ENCODE measurements at places on chromosomes 3 and 15. TPM values are rescaled to one million over a fixed set of nuclear protein-coding genes. Genes with fewer than 3 reads are reported as not detected.

KLHL40 gene
- not detected for total RNA-seq

- no peaks in the 10 kb centered on the region for H3K4me1 ChIP-seq
- no peak overlapping the region for H3K27ac ChIP-seq
- H3K4me3 ChIP-seq, result no peak overlapping the region
- DNase-seq, result no peak
- no peaks in the 10 kb centered on the region for H3K36me3 ChIP-seq
Measured at GRCh38 chr3:95899911-95900310, 914.5 kb upstream of the EPHA6 start.

DNA sequence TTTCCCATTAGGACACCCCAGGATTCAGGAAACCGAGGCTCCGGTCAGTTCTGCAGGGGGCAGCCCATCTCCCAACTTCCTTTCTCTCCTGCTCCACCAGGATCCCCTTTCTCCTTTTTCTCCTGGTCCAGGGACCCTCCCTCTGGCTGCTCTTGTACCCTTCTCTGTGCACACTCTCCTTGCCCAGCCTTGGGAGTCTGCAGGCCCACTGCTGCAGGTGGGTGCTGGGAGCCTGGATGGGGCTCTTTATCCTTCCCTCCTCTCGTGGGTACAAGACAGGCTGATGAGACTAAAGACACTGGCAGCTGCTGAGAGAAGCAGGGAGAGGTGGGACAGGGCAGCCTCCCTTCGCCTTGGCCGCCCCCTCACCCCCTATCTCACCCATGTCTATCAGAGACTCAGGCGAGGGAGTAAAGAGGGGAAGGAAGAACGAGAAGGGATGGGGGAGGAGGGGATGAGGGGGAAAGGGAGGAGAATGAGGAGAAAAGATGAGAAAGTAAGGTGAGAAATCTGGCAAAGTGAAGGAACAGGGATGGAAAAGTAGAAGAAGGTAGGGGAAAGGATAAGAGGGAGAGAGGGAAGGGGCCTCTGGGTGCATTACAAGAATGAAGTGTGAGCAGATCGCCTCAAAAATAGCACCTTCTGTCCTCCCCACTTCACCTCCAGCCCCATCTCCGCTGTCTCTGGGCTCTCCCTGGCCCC is 45.2 kb downstream of the ITGA11 start:
- H3K27ac ChIP-seq, result no peak overlapping the region
- DNase-seq, result no peak
- peaks cover 11% of the 10 kb centered on the region for H3K27me3 ChIP-seq
- no peak overlapping the region for H3K4me3 ChIP-seq

RTP3 gene
- total RNA-seq, result not detected

DNA sequence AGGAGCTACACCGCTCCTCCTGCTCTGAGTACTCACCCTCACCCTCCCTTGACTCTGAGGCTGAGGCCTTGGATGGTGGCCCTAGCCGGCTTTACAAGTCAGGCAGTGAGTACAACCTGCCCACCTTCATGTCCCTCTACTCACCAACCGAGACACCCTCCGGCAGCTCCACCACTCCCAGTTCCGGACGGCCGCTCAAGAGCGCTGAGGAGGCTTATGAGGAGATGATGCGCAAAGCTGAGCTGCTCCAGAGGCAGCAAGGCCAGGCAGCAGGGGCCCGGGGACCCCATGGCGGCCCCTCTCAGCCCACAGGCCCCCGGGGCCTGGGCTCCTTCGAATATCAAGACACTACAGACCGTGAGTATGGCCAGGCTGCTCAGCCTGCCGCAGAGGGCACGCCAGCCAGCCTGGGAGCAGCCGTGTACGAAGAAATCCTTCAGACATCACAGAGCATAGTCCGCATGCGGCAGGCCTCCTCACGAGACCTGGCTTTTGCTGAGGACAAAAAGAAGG is 21.2 kb upstream of the APEH start:
- H3K27ac ChIP-seq, result no peak overlapping the region
- no peaks in the 10 kb centered on the region for H3K27me3 ChIP-seq
- H3K4me1 ChIP-seq, result peaks cover 8% of the 10 kb centered on the region
- H3K36me3 ChIP-seq, result no peaks in the 10 kb centered on the region

DNA sequence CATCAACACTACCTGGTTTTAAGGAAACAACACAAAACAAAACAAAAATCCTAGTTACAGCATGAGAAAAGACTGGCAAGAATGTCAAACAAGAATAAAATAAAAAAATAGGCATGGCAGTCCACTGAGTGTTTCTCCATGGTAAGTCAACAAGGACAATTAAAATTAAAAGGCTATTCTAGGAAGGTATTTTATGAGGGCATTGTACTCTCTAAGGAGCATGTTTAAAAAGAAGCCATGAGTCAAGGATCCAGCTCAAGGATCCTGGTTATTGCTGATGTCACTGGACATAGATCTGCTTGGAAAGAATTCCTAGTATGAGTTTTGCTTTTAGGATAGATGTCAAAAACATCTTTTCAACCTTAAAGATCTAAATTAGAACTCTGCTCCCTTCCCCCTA is 106.7 kb downstream of the MYO5A start:
- H3K4me1 ChIP-seq, result peaks cover 19% of the 10 kb centered on the region
- H3K27ac ChIP-seq, result no peak overlapping the region
- no peak for DNase-seq
- no peaks in the 10 kb centered on the region for H3K27me3 ChIP-seq

DNA sequence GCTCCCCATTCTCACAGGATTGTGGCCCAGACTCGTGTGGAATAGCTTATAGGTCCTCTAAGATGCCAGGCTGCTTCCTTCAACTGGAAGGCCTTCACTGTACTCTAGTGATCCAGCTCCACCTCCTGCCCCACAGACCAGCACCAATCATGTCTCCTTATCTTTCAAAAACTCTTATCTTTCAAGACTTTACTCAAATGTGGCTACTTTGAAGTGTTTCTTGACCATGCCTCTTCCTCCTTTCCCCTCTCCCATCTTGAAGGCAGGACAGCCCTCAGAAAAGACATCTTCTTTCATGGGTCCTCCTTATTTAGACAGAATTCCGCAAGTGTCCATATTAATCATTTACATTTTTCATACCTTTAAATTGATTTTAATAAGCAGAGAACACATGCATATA is 142.3 kb downstream of the CHST2 start:
- peaks cover 2% of the 10 kb centered on the region for H3K4me1 ChIP-seq
- no peak overlapping the region for H3K27ac ChIP-seq
- H3K27me3 ChIP-seq, result no peaks in the 10 kb centered on the region
- no peaks in the 10 kb centered on the region for H3K36me3 ChIP-seq

- no peak for DNase-seq
- no peak overlapping the region for H3K27ac ChIP-seq
- no peaks in the 10 kb centered on the region for H3K36me3 ChIP-seq
- H3K27me3 ChIP-seq, result no peaks in the 10 kb centered on the region
- peaks cover 4% of the 10 kb centered on the region for H3K4me1 ChIP-seq
Measured at GRCh38 chr3:38348903-38349302, 2.3 kb downstream of the XYLB start.

- no peaks in the 10 kb centered on the region for H3K27me3 ChIP-seq
- no peak overlapping the region for H3K27ac ChIP-seq
- H3K4me3 ChIP-seq, result no peak overlapping the region
- peaks cover 25% of the 10 kb centered on the region for H3K36me3 ChIP-seq
- no peak for DNase-seq
Measured at GRCh38 chr15:93029836-93030429, 59.1 kb downstream of the RGMA start.

GXYLT2 gene
- total RNA-seq, result not detected

GRCh38 chr3:153311541-153311940 is 149.5 kb downstream of the RAP2B start:
- H3K4me3 ChIP-seq, result no peak overlapping the region
- peaks cover 4% of the 10 kb centered on the region for H3K27me3 ChIP-seq
- no peak overlapping the region for H3K27ac ChIP-seq
- no peaks in the 10 kb centered on the region for H3K4me1 ChIP-seq

GRCh38 chr15:41024131-41024530 is 70.9 kb downstream of the CHAC1 start:
- H3K27me3 ChIP-seq, result no peaks in the 10 kb centered on the region
- H3K36me3 ChIP-seq, result peaks cover 71% of the 10 kb centered on the region
- no peak overlapping the region for H3K27ac ChIP-seq
- no peaks in the 10 kb centered on the region for H3K4me1 ChIP-seq

IQCH gene
- total RNA-seq, result 1.1 TPM

DNA sequence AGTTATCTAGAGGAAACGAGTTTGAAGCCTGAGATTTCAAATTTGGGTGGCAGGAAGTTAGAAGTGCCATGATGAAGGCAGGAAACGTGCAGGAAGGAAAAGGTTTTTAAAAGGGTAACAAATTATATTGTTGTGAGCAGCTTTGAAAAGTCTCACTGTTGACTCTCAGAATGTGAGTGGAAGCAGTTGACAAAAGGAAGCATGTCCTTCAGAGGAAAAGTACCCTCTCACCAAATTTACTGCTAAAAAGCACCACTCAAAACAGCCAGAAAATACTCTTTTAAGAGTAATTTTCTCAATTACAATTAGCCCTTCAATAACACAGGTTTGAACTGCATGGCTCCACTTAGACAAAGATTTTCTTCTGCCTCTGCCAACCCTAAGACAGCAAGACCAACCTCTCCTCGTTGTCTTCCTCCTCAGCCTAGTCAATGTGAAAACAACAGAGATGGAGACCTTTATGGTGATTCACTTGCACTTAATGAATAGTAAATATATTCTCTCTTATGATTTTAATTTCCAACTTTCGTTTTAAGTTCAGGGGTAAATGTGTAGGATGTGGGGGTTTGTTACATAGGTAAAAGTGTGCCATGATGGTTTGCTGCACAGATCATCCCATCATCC is 117.1 kb upstream of the LIPC start:
- H3K4me3 ChIP-seq, result no peak overlapping the region
- no peaks in the 10 kb centered on the region for H3K27me3 ChIP-seq
- no peak for DNase-seq
- no peak overlapping the region for H3K27ac ChIP-seq

DNA sequence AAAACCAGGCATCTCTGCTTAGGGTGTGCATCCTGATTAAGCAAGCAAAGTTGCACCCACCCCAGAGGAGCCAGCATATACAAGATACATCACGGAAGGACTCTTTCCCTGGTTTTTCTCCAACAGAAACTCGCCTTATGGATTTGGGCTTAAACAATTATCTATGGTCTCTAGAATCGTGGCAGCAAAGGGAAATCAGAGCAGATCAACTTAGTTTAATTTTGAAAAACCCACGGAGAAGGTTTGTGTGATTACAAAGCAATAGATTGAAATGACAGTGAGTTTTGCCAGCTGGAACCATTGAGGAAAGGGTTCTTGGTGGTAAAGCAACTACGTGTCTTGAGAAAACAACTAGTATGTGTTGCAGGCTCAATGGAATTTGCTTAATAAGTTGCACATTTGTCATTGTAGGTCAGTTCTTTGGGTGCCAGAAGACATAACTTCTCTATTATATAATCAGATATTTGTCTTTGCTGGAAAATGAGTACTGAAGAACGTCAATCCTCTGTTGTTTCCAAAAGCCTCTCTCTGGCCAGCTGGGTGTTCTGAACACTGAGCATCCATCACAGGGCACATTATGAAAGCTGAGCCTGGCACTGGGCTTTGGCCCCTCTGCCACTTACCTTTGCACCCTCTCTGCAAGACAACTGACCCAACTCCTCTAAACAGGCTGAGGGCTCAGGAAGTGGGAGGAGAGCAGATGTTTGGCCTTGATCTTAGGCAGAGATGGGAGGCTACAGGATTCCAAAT is 75.7 kb upstream of the FBN1 start:
- no peak for DNase-seq
- no peak overlapping the region for H3K27ac ChIP-seq
- H3K36me3 ChIP-seq, result peaks cover 3% of the 10 kb centered on the region
- H3K27me3 ChIP-seq, result no peaks in the 10 kb centered on the region
- H3K4me1 ChIP-seq, result no peaks in the 10 kb centered on the region
- H3K4me3 ChIP-seq, result no peak overlapping the region

ASB14 gene
- not detected for total RNA-seq

GRCh38 chr3:115254492-115255196 is 107.6 kb upstream of the ZBTB20 start:
- peaks cover 6% of the 10 kb centered on the region for H3K27me3 ChIP-seq
- H3K36me3 ChIP-seq, result no peaks in the 10 kb centered on the region
- no peak overlapping the region for H3K4me3 ChIP-seq
- H3K4me1 ChIP-seq, result no peaks in the 10 kb centered on the region

- H3K4me1 ChIP-seq, result no peaks in the 10 kb centered on the region
- no peak overlapping the region for H3K27ac ChIP-seq
- H3K4me3 ChIP-seq, result no peak overlapping the region
Measured at GRCh38 chr15:71203586-71204474, 88.6 kb downstream of the THSD4 start.

NME9 gene
- total RNA-seq, result not detected

DNA sequence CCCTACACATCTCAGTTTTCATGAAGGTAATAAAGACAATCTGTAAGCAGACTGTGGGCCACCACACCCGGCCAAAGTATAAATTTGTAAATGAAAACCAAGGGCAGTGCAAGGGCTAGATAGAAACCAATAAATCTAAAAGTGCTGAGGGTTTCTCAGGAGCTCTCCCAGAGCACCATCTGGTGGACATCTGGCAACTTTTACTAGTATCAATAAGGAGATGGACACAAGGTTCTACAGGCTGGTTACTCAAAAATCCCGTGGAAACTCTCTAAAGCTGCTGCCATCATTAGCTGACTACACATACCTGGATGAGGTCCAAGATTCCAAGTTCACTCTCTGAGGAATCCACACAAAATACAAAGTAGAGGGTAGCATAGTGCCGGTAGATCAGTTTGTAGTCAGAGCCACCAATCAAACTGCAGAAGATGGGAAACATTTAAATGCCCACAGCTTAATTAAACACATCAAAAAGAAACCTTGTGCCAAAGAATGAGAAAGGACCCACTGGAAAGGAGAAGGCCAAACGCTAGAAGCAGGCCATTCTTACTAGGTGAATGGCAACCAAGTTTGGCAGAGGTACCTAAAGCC is 5.5 kb downstream of the AP3S2 start:
- H3K36me3 ChIP-seq, result peaks cover 45% of the 10 kb centered on the region
- DNase-seq, result no peak
- H3K4me3 ChIP-seq, result no peak overlapping the region
- H3K27ac ChIP-seq, result no peak overlapping the region
- H3K27me3 ChIP-seq, result no peaks in the 10 kb centered on the region

CHL1 gene
- 7.4 TPM for total RNA-seq

DNA sequence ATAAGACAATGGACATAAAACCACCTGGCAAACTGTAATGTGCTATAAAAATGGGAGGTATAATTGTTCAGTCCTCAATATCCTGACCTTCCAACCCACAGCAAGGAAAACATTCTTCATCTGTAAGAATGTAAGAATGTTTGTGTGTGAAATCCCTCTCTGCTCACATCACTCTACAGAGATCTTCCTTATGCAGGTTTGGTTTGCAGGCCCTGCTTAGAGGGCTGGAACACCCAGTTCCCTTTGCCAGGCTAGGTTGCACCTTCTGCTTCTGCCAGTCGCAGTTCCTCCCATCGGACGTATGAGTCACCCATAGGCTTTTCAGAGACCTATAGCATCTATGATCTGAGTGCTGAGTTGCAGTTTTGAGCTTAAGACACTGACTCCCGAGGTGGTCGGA is 24.1 kb upstream of the MINAR1 start:
- no peaks in the 10 kb centered on the region for H3K4me1 ChIP-seq
- no peak for DNase-seq
- peaks cover 6% of the 10 kb centered on the region for H3K36me3 ChIP-seq
- H3K27me3 ChIP-seq, result no peaks in the 10 kb centered on the region
- no peak overlapping the region for H3K4me3 ChIP-seq

- no peak for DNase-seq
- no peak overlapping the region for H3K4me3 ChIP-seq
- no peaks in the 10 kb centered on the region for H3K36me3 ChIP-seq
- H3K27me3 ChIP-seq, result peaks cover 2% of the 10 kb centered on the region
- H3K4me1 ChIP-seq, result no peaks in the 10 kb centered on the region
Measured at GRCh38 chr15:41161336-41161735, 45.3 kb upstream of the INO80 start.
